IMR-90 (cell line): ENCODE measurements at places on chromosomes 5 and 9. TPM values are rescaled to one million over a fixed set of nuclear protein-coding genes. Genes with fewer than 3 reads are reported as not detected.

- H3K36me3 ChIP-seq, result no peaks in the 10 kb centered on the region
- H3K27ac ChIP-seq, result no peak overlapping the region
- peaks cover 12% of the 10 kb centered on the region for H3K4me1 ChIP-seq
- H3K4me3 ChIP-seq, result no peak overlapping the region
- DNase-seq, result no peak
Observed at GRCh38 chr5:76801803-76802195, 17.0 kb upstream of the F2RL1 start.

GRCh38 chr5:167961731-167962130, 329.7 kb upstream of the WWC1 start:
- H3K4me1 ChIP-seq, result no peaks in the 10 kb centered on the region
- H3K4me3 ChIP-seq, result no peak overlapping the region
- no peak overlapping the region for H3K27ac ChIP-seq
- no peaks in the 10 kb centered on the region for H3K36me3 ChIP-seq

GRCh38 chr9:120378680-120379079, 201.3 kb downstream of the CDK5RAP2 start:
- H3K36me3 ChIP-seq, result no peaks in the 10 kb centered on the region
- peak overlapping the region; percentile 52; the same call in 1 of the 2 replicates for H3K27ac ChIP-seq
- H3K4me3 ChIP-seq, result no peak overlapping the region
- H3K4me1 ChIP-seq, result peaks cover 10% of the 10 kb centered on the region

WDR31 gene
- 0.19 and 0.29 TPM in 2 replicates for polyA plus RNA-seq

DNA sequence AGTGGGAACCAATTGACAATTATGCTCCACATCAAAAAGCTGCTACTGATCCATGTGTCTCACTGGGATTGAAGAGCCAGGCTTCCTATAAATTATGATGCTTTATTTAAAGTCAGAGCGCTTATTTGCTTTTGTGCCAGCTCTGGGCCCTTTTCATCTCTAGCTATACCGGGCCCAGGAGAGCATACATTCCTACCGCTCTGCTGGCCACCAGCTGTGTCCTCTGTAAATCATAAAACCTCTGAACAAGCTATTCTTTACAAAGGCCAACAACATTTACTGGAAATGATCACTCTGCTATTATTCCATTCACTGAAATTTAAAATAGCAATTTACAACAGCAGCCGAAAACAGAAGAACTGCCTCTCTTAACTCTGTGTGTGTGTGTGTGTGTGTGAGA, 86.6 kb downstream of the ZNF608 start:
- H3K4me3 ChIP-seq, result no peak overlapping the region
- no peak for DNase-seq
- peaks cover 35% of the 10 kb centered on the region for H3K4me1 ChIP-seq
- H3K27ac ChIP-seq, result no peak overlapping the region
- H3K27me3 ChIP-seq, result no peaks in the 10 kb centered on the region

- H3K27ac ChIP-seq, result peak overlapping the region; percentile 62
- H3K4me1 ChIP-seq, result peaks cover 15% of the 10 kb centered on the region
- no peak overlapping the region for H3K4me3 ChIP-seq
Observed at GRCh38 chr5:143350751-143351602, 52.5 kb downstream of the NR3C1 start.

DNA sequence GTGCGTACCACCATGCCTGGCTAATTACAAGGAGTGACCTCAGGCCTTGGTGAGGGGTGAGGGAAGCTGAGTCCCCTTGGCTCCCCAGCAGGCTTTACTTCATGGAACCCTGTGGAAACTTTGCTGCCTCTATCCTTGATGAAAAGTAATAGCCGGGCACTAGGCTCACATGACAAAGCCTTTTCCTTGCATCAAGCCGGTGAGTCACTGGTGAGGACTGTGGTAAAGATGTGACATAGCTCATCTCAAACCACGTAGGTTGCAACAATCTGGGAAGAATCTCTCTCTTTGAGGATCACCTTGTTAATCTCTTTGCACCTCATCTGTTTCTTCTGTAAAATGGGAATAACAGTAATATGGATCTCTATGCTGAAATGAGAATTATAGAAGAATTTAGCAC, 116.3 kb upstream of the SLC25A48 start:
- H3K4me1 ChIP-seq, result no peaks in the 10 kb centered on the region
- no peaks in the 10 kb centered on the region; the same call in 1 of the 2 replicates for H3K27me3 ChIP-seq
- no peak overlapping the region for H3K27ac ChIP-seq

GRCh38 chr9:136558373-136558772, 12.5 kb upstream of the NOTCH1 start:
- DNase-seq, result no peak
- no peaks in the 10 kb centered on the region for H3K36me3 ChIP-seq
- H3K27ac ChIP-seq, result no peak overlapping the region
- peaks cover 4% of the 10 kb centered on the region; the same call in 1 of the 2 replicates for H3K4me1 ChIP-seq

DNA sequence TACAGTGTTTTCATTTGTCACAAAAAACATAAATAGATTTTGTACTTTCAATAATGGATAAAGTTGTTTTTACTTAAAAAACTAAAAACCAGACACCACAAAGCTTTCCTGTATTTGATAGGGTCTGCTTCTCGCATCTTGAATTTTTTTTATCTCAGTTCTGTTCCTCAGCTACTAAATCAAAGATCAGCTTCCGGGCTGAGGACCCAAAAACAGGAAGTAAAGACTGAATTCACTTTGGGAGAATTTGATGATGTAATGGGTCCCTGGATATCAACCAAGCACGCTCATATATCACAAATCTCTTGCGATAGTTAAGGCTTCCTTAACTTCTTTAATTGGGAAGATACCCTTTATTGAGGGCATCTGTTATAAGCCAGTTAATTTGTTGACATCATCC, 24.1 kb downstream of the ITK start:
- no peaks in the 10 kb centered on the region for H3K27me3 ChIP-seq
- no peak overlapping the region for H3K4me3 ChIP-seq
- H3K27ac ChIP-seq, result no peak overlapping the region
- H3K36me3 ChIP-seq, result no peaks in the 10 kb centered on the region
- H3K4me1 ChIP-seq, result no peaks in the 10 kb centered on the region

- H3K27me3 ChIP-seq, result no peaks in the 10 kb centered on the region
- H3K36me3 ChIP-seq, result no peaks in the 10 kb centered on the region
- no peak overlapping the region for H3K27ac ChIP-seq
- DNase-seq, result no peak
- H3K4me3 ChIP-seq, result no peak overlapping the region
Observed at GRCh38 chr5:155258161-155258560, 244.6 kb downstream of the KIF4B start.

- H3K27me3 ChIP-seq, result 0 out of 2 replicates have a peak, but pooled peaks cover 2% of the 10 kb centered on the region
- no peaks in the 10 kb centered on the region for H3K36me3 ChIP-seq
- no peak for DNase-seq
- H3K27ac ChIP-seq, result no peak overlapping the region
Observed at GRCh38 chr9:19460243-19460642, 51.4 kb downstream of the ACER2 start.

DNA sequence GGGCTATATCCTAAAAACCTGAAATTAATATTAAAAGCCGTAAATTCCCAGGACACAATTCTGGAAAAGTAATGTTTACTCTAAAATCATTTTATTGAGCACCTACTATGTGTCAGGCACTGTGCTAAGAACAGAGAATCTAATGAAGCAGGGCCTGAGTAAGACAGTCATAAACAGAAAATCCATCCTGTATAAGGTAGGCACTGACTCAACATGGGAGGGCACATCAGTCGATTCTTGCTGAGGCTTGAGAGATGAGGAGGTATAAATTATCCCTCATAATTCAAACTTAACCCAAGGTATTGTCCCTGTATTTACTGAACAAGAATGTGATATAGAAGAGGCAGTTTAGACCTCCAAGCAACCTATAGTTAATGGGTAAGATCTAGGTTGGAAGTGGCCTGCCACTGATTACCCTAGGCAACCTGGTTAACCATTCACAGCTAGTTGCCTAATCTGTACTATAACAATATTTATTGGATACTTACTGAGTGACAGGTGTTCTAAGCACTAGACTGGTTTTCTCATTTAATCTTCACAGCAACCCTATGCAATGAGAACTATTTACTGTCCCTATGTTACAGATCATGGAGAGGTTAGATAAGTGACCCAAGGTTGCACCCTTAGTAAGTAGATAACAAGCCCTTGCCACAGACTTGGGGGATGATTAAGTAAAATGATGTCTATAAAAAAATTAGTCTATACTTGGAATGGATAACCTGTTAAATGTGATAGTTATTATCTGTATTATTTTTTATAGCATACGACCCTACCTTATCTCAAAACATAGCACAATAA, 317.7 kb downstream of the PDE4D start:
- DNase-seq, result no peak
- H3K4me3 ChIP-seq, result no peak overlapping the region
- no peak overlapping the region for H3K27ac ChIP-seq
- no peaks in the 10 kb centered on the region for H3K4me1 ChIP-seq
- H3K27me3 ChIP-seq, result no peaks in the 10 kb centered on the region
- H3K36me3 ChIP-seq, result no peaks in the 10 kb centered on the region

CAMK2A gene
- 0.17 and 0.19 TPM in 2 replicates for polyA plus RNA-seq

OTULINL gene
- 0.06 and 0.09 TPM in 2 replicates for polyA plus RNA-seq

DNA sequence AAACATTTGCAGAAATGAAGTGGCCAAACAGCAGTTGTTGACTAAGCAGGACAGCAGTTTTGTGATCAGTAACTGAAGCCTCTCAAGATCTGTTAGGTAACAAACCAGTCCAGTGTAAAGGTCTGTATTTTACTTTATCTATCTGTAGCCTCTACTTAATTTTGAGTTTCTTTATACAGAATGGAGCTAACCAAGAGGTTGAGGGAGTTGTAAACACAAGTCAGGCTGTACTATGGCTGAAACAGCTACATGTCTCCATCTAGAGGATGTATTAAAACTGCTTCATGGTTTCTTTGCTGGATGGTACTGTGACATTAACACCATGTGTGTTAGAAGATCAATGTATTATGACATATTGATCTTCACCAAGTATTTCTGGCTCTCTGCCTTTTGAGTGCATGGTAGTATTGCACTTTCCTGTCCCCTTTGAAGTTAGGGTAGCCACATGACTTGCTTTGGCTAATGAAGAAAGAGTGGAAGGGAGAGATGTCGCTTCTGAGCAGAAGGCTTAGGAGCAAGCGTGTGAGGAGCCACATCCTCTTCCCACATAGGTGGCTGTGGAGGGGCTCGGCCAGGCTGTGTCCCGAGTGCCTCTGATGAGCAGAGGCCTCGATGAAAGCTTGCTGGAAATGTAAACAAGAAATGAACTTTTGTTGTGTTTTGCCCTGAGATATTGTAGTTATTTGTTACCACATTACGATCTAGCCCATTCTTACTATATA, 105.6 kb upstream of the PCA3 start:
- H3K4me3 ChIP-seq, result no peak overlapping the region
- peaks cover 4% of the 10 kb centered on the region; the same call in 1 of the 2 replicates for H3K27me3 ChIP-seq
- DNase-seq, result peak; percentile 76
- H3K27ac ChIP-seq, result no peak overlapping the region
- no peaks in the 10 kb centered on the region for H3K36me3 ChIP-seq

MEGF10 gene
- polyA plus RNA-seq, result not detected in 2 replicates

IFNA13 gene
- not detected in 2 replicates for polyA plus RNA-seq

GRCh38 chr5:74629326-74629725, 11.2 kb downstream of the ENC1 start:
- H3K27ac ChIP-seq, result no peak overlapping the region
- H3K27me3 ChIP-seq, result no peaks in the 10 kb centered on the region
- peaks cover 26% of the 10 kb centered on the region for H3K4me1 ChIP-seq
- H3K36me3 ChIP-seq, result peaks cover 8% of the 10 kb centered on the region; the same call in 1 of the 2 replicates
- no peak overlapping the region for H3K4me3 ChIP-seq

- DNase-seq, result no peak
Observed at GRCh38 chr9:13432904-13433303, 153.4 kb upstream of the MPDZ start.

- H3K4me1 ChIP-seq, result no peaks in the 10 kb centered on the region
- no peak for DNase-seq
- H3K4me3 ChIP-seq, result no peak overlapping the region
- no peaks in the 10 kb centered on the region for H3K27me3 ChIP-seq
Observed at GRCh38 chr9:11417782-11418181, 805.0 kb upstream of the PTPRD start.

DNA sequence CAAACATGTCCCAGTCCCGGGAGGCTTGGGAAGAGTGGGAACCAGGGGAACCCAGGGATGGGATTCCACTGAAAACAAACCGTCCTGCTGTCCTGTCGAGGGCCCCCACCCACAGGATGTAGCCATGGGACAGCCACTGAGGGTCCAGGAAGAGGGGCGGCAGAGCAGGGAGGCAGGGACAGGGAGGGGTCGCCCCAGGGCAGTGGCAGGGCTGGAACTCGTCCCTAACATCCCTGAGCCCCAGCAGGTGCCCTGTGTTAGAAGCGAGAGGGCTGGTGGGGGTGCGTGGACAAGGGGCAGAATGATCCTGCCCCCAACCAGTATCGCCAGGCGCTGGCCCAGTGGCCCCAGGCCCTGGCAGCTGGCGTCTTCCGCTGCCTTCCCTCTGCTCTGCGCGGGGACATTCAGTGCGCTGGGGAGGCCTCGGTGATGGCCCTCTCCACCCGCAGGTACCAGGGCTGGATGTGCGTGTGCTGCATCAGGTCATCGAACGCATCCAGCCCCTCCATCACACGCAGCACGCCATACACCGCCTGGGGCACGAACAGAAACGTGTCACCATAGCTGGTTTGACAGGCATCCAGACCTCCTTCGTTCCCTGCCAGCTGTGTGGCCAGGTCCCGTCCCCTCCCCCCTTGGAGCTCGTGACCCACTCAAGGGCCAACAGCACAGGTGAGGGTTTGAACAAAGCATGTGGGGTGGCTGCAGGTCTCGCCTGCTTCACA, 6.6 kb downstream of the PTGES2 start:
- peaks cover 3% of the 10 kb centered on the region; the same call in 1 of the 2 replicates for H3K4me1 ChIP-seq
- no peak overlapping the region for H3K27ac ChIP-seq
- no peak for DNase-seq
- peaks cover 24% of the 10 kb centered on the region for H3K36me3 ChIP-seq
- H3K27me3 ChIP-seq, result no peaks in the 10 kb centered on the region

DNA sequence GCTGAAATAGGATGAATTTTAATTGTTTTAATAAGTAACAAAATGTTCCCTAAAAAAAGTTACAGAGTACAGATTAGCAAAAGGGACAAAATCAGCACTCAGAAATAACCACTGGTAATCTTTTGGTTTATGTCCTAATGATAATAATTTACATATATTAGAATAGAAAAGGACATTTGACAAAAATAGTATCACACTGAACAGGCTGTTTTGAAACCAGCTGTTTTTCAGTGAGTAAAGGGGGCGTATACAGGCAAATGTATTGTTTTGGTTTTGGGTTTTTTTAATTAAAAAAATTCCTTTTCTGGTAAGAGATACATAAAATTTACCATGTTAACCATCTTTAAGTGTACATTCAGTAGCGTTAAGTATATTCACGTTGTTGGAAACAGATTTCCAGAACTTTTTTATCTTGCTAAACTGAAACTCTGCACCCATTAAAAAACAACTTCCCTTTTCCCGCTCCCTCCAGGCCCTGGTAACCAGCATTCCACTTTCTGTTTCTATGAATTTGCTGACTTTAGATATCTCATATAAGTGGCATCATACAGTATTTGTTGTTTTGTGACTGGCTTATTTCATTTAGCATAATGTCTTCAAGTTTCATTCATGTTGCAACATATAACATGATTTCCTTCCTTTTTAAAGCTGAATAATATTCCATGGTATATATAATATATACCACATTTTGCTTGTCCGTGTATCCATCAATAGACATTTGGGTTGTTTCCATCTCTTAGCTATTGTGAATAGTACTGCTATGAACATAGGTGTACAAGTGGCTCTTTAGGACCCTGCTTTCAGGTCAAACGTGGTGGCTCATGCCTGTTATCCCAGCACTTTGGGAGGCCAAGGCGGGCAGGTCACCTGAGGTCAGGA, 20.6 kb upstream of the LARP1 start:
- no peak for DNase-seq
- no peaks in the 10 kb centered on the region for H3K4me1 ChIP-seq
- no peaks in the 10 kb centered on the region for H3K27me3 ChIP-seq
- H3K27ac ChIP-seq, result no peak overlapping the region
- H3K36me3 ChIP-seq, result no peaks in the 10 kb centered on the region

GRCh38 chr5:103941596-103941995, 379.0 kb upstream of the NUDT12 start:
- no peak for DNase-seq
- no peaks in the 10 kb centered on the region for H3K27me3 ChIP-seq
- H3K4me1 ChIP-seq, result no peaks in the 10 kb centered on the region
- H3K27ac ChIP-seq, result no peak overlapping the region
- H3K4me3 ChIP-seq, result no peak overlapping the region
- no peaks in the 10 kb centered on the region for H3K36me3 ChIP-seq
